Naive thymus-derived CD8-positive, alpha-beta T cell (primary cell): ENCODE measurements at places on chromosomes 2 and 18. TPM values are rescaled to one million over a fixed set of nuclear protein-coding genes. Genes with fewer than 3 reads are reported as not detected.

Gene SNORC
- polyA plus RNA-seq = not detected

Gene CD8B2
- polyA plus RNA-seq = 28.0 TPM

DNA sequence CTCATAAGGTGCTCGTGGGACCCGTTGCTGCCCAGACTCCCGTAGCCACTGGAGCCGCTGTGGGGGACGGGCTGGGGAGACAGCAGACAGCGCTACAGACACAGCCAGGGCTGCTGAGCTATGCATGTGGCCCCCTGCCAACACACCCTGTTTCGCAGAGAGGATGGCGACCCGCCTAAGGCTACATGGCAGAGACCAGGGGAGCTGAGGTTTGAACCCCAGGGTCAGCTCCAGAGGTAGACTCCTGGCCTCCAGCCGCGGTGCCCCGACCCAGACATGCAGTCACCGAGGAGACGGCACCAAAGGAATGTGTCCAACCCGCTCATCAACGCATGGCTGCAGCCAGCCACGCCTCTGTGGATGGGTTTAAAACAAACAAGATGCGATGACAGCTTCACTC is 21.0 kb upstream of the HES6 start:
- no peak for DNase-seq

Gene ARL4C
- polyA plus RNA-seq = 112 TPM
